Pancreas (tissue), 10 donors: ENCODE measurements at places on chromosomes 3 and 15. TPM values are rescaled to one million over a fixed set of nuclear protein-coding genes. Genes with fewer than 3 reads are reported as not detected.
A peak's percentile ranks its signal among the peaks of the same experiment; 100 is the strongest.

The CAMP gene
- not detected for polyA plus RNA-seq

The HRH1 gene
- polyA plus RNA-seq: 0.19 TPM

DNA sequence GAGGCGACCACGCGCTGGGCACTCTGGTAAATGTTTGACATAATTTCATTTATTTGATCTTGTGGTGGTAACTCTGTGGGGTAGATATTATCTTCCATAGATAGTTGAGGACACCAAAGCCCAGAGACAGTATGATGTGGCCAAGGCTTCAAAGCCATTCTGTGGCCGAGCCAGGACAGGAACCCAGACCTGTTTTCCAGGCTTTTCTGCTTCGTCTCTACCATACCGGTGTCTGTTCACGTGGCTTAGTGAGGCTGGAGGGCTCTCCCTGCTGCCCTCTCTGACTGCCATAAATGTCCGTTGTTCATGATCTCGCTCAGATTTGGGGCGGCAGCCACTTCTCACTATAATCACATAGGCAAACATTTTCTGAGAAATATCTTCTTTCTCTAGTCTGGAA lies 134.7 kb downstream of the PEX5L start:
- DNase-seq: no peak

DNA sequence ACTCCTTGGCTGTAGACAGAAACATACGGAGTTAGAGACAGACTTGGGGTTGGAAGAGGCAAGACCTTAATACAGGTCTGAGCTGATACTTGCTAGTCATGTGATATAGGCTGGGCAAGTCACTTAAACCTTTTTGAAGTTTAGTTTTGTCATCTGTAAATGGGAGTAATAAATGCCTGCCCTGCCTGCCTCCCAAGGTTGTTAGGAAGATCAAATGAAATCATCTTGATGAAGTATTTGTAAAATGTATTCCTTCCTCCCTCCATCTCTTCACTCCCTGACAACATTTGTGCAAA lies 2.9 kb downstream of the PXK start:
- no peak for DNase-seq

DNA sequence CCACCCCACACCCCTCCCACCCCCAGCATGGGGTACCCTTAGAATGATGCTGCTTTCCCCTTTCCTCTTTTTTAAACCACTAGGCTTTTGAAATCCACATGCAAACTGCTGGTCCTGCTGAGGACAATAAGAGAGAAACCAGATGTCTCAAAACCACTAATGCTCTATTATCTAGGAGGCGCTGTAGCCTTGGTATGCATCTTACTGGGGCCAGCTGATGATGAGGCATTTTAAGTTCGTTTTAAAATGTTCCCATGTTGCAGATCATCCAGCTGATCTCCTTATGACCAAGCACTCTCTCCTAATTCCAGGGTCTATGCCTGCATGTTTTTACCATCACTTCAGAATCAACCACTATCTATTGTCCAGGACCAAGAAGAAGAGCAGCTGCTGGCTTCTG lies 1.3 kb downstream of the NME9 start:
- DNase-seq: no peak

DNA sequence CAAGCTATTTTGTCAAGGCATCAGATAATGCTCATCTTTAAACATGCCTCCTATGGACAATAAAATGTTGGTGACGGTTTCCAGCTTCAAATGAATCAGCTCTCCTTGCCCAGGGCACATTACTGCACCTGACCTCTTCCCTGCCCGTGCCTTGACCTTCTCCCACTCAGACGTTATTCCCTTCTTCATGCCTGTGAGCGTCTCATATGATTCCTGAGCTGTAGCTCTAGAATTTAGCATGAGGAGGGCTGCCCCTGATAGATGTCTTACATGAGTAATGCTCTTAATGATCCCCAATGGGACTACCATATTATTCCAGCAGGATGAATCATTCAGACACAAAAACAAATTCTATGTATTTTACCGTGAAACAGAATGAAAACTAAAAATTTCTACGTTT lies 762.7 kb downstream of the ROBO1 start:
- no peak for DNase-seq

GRCh38 chr3:17044855-17045254 lies 160.1 kb downstream of the PLCL2 start:
- DNase-seq: no peak

- peak; percentile 66 for DNase-seq
These were observed 40.5 kb upstream of the HES1 start for GRCh38 chr3:194095464-194095863.

DNA sequence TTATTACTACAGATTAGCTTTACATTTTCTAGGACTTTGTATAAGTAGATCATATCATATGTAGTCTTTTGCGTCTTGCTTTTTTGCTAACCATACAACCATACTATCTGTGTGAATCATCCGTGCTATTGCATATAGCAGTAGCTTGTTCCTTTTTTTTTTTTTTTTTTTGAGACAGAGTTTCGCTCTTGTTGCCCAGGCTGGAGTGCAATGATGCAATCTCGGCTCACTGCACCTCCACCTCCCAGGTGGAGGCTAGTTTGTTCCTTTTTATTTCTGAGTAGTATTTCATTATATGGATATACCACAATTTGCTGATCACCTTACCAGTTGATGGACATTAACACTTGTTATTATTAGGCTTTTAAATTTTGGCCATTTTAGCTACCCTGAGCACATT lies 54.5 kb upstream of the TBL1XR1 start:
- DNase-seq: no peak
